T-helper 2 cell (primary cell): ENCODE measurements at places on chromosomes 6 and 20.

DNA sequence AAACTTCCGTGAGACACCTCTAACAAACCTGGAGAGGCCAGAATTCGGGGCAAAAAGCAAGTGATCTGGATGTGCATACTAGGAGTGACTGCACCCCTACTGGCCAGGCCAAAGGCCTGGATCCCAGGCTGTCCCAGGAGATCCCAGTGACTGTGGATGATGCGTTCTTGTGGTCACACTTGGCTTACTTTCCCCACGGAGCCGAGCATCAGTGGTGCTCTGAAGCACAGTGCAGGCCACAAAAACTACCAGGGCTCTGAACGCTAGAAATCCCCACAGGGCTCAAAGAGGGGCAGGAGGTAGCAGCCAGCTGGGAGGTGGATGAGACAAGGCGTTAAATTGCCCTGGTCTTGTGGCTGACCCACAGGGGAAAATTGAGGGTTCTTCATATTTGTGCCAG, 7.1 kb downstream of the TRIM26 start:
- DNase-seq, result no peak

DNA sequence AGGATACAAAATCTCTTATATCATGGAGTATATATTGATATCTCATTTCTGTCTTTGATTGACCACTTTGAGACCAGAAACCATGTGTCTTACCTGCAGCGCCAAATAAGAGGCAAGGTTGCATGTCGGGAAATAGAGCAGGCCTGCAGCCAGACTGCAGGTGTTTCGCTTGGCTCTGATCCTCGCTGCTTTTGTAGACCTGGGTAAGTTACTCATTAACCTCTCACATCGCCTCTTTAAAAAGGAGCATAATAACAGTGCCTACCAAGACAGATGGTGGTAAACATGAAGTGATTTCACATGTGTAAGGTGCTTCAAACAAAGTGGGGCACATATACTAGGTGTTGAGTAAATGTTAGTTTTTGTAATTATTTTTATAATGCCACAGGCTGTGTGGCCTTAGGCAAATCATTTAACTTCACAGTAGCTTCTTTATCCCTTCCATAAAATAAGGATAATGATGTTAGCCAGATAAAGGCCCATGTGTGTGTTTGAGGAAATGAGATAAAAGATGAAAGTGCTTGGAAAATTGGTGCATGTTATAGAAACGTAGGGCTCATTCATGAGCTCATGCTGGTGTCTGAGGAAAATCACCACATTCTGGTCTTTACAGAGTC, 248.8 kb upstream of the MAP3K7 start:
- DNase-seq, result no peak

GRCh38 chr6:164039954-164040375, 625.4 kb downstream of the QKI start:
- peak; percentile 45 for DNase-seq

DNA sequence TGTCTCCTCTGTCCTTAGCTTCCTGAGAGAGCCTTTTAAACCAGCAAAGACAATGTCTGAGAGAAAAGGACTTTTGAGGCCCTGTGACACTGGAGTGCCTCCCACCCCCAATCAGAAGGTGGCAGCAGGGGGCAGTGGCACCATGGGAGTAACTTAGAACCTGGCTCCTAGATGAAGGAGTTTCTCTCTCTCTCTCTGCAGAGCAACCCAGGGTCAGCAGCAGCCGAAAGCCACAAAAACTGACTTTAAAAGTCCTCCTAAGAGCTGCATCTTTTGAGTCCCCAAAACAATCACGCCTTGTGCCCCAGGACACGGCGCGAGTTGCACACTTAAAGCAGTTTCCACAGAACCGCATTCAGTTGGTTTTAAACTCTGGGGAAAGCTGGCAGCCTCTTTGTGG, 5.3 kb upstream of the TCP11 start:
- peak; percentile 61 for DNase-seq

- DNase-seq, result peak; percentile 34
Observed at GRCh38 chr6:143615785-143616184, 62.0 kb upstream of the PHACTR2 start.

GRCh38 chr20:62755817-62756724, 40.2 kb upstream of the MRGBP start:
- DNase-seq, result no peak

DNA sequence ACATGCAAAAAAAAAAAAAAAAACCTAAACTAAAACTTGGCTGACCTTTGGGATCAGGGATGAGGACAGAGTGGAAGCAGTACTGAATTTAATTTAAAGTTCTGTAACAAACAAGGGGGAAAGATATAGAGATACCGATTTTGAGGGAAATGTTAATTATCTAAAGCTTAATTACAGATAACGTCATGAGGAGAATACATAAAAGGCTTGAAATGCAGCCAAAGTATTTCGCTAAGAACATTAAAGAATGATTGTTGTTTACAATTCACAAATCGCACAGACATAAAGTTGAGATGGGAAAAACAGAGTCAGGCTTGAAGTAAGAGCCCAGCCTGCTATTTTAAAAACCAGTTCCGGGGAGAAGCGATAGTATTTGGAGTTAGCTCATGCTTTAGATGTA, 208.0 kb upstream of the SASH1 start:
- DNase-seq, result no peak

GRCh38 chr6:21050935-21051334, 516.7 kb downstream of the CDKAL1 start:
- no peak for DNase-seq

- DNase-seq, result no peak
Observed at GRCh38 chr20:32727683-32728082, 15.6 kb downstream of the COMMD7 start.

- DNase-seq, result no peak
Observed at GRCh38 chr6:136624347-136624746, 74.1 kb upstream of the MAP7 start.

DNA sequence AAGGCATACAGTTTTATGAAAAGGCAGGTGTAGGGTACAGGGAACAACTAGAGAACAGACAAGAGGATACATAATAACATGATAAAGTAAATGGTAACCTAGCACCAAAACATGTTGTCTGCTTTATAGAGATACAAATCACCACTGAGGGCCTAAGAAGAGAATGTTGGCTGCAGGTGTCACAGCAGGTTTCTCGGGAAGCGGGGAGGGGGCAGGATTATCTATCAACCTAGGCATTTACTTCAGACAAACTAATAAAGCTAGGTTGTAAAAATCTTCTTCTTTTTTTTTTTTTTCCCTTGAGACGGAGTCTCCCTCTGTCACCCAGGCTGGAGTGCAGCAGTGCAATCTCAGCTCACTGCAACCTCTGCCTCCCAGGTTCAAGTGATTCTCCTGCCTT, 22.7 kb downstream of the PIM1 start:
- no peak for DNase-seq

DNA sequence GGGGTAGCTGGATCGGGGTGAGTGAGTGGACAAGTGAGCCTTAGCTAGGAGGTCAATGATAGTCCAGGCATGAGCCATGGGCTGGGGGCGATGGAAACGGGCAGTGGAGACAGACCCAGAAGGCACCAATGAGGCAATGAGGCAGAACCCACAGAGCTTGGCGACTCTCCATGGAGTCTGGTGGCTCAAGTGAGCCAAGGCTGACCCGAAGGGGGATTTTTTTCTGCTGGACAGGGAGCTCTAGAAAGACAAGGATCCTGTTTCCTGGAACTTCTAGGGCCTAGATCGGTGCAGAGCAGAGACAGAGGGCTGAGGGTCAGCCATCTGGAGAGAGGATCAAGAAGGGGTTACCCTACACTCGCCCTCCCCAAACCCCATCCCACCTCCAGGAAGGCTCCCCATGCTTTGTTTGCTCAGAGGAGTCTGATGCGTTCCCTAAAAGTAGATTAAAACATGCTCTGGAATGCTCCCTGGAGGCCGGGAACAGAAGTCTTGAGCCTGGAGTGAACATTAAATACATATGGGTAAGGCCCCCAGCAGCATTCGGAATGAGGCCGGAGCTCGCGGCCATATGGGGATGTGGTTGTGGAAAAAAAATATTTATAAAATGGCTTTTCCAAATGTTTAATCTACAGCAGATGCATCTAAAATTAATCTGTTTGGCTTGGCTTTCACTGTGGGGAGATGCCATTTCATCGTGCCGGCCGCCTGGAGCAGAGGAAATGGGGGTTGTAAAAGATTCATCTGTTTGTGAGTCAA, 237.8 kb upstream of the PMEPA1 start:
- DNase-seq, result no peak

DNA sequence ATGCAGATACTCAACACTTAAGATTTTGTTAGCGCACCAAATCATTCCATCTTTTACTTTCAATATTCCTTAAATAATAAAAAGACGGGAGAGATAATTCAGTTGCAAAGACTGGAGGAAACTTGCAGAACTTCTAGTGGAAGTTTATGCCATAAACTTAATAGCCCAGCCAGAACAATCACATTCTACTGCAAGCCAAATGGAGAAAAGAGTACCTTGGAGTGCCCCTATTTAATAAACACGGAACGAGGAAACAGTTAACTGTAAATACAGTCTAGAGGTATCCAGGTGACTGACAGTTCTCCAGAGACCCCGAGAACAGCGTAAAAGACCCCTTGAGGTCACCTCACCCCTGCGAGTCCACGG, 635 bp downstream of the SLC35B3 start:
- DNase-seq, result no peak

GRCh38 chr6:142725024-142725770, 219.8 kb downstream of the HIVEP2 start:
- no peak for DNase-seq

- no peak for DNase-seq
Observed at GRCh38 chr20:37534401-37535157, 6.9 kb upstream of the BLCAP start.

DNA sequence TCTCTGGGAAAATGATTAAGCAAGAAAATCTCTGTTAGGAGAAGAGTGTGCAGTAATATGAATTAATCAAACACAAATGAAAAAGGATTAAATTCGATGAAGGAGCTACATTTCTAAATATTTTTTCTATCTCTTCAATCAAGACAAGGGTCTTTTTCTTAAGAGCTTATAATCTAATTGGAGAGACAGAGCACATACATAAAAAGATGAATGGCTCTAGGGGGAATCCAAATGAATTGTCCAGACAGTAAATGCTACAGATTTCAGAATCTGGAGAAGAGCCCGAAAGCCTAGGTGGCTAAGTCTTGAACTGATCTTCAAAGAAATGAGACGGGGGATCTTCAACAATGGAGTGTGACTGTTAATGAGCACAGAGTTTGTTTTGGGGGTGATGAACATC, 723.6 kb downstream of the UTRN start:
- DNase-seq, result no peak

DNA sequence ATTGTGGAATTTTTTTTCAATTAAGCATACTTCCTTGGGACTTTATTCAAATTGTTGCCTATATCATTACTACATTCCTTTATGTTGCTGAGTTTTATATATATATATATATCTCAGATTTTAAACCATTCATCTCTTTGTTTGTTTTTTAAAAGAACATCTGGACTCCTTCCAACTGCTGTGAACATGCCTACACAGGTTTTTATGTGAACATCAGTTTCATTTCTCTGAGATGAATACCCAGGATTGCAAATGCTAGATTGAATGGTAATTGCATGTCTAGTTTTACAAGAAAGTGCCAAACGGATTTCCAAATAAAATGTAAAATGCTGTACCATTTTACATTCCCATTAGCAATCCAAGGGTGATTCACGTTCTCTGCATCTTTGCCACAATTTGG, 1289.3 kb downstream of the HACE1 start:
- DNase-seq, result no peak

- DNase-seq, result no peak
Observed at GRCh38 chr6:95805699-95806098, 210.1 kb upstream of the FUT9 start.

DNA sequence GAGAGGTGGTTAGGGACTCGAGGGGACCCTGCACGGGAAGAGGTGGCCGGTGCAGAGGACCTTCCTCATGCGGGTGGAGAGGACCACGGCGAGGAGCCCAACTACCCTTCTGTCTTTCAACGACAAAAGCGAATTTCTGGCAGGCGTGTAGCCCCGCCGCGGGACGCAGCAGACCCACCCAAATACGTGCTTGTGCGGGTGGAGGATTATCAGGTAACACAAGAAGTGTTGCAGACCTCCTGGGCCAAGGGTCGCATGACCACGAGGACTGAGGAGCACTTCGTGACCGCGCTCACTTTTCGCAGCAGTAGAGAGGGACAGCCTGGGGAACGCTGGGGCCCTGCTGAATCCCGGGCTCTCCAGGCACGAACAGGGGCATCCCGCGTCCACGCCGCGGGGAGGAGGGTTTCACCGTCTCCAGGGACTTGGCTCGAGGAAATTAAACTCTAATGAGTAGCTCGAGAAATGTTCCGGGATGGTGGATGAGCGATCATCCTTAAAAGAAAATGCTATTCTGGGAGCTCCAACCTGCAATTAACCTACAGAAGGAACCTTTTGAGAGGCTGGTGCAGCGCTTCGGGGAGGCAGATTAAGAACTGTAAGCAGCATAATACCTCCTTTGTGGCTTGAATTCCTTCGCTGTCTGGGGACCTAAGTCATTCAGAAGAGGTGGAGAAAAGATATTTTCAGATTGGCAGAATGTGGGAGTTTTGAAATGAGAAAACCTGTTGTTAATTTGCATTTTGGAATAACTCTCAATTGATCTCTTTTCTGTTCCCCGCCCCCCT, 804 bp downstream of the C6orf141 start:
- no peak for DNase-seq

- no peak for DNase-seq
Observed at GRCh38 chr20:37310951-37311350, 21.5 kb downstream of the MANBAL start.

DNA sequence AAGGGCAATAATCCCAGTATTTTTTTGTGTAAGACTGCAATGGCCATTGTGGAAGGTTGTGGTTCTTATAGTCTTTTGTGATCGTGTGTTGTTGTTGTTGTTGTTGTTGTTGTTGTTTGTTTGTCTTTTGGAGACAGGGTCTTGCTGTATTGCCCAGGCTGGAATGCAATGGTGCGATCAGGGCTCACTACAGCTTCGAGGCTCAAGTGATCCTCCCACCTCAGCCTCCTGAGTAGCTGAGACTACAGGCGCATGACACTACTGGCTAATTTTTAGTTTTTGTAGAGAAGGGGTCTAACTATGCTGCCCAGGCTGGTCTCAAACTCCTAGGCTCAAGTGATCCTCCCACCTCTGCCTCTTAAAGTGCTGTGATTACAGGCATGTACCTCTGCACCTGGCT, 3.5 kb upstream of the GSTA4 start:
- no peak for DNase-seq

DNA sequence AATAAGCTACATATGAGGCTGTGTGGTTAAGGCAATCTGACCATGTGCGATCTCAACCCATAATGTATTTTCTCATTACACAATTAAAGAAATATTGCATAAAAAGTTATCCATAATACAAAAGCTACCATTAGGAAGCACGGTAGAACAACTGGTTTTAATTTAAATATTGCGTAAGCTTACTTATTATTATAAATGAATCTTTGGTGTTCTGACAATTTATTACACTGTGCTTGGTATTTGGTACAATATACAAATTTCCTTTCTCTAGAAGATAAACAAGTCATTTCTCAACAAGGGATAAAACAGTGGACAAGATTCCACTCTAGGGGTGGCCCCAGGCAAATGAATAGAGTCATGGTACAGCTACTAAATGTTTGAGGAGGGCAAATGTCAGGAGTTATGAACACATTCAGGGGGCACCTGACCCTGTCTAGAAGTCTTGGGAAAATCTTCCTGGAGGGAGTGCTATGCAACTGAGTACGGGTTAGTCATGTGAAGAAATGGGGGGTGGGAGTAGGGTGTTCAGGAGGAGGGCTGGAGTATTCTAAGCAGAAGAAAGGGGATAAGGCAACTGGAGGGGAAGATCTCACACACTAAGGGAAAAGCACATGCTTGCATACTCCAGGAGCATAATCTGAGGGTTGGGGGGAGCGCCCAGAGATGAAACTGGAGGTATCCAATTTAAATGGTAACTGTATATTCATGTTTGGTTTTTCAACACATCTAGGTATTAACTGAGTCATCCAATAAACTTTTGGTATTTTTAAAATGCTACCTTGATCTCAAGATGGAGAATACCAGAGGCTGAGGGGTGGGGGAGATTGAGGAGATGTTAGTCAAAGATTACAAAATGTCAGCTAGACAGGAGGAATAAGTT, 296.9 kb upstream of the SGK1 start:
- no peak for DNase-seq
